ENCODE measurements at places on chromosomes 6 and 20. TPM values are rescaled to one million over a fixed set of nuclear protein-coding genes. Genes with fewer than 3 reads are reported as not detected.
A peak's percentile ranks its signal among the peaks of the same experiment; 100 is the strongest.

GRCh38 chr6:137191670-137192069 lies 18.2 kb upstream of the IL22RA2 start:
- no peak for DNase-seq

DNA sequence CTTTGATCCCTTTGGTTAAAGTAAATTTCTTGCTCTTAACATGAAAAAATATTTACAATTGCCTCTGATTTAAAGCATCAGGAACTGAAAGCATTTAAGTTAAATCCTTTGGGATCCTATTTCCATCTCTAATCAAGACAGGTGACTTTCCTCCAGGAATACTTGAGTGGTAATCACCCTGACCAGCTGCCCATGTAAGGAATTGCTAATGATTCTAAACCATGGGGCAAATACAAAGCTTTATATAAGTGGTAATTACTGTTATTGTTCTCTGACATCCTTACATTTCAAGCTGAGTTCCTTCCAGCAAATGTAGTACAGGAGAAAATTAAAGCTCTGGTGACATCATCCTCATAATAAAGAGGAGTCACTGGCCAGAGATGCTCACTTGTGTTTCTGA lies 100.6 kb downstream of the CRYBG1 start:
- no peak for DNase-seq

GRCh38 chr6:168606722-168607121 lies 165.7 kb downstream of the SMOC2 start:
- DNase-seq, result no peak

- no peak for DNase-seq
Measured at GRCh38 chr6:164612751-164613150, 696.7 kb downstream of the C6orf118 start.

DNA sequence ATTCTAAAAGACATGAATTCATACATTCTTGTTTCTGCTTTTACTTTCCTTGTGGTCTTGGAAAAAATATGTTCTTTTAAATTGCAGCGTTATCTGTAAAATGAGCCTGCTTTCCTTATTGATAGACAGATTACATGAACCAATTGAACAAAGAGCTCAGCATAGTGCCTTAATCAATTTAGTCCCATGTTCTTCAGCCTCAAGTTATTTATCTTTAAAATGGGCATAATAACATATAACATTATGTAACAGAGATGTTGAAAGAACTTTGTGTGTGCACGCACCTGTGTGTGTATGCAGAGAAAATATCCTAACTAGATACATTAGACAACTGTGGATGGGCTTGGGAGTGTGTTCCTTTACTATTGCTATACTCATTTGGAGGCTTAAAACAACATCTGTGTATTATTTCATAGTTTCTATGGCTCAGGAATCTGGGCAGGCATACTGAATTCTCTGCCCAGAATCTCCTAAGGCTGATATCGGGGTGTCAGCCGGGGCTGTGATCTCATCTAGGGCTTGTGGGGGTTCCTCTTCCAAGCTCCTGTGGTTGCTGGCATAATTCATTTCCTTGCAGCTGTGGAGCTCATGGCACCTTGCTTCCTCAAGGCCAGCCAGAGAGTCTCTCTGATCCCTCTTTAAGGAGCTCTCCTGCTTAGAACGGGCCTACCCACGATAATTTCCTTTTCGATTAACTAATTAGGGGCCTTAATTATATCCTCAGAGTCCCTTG lies 194.1 kb downstream of the ARID1B start:
- no peak for DNase-seq

GRCh38 chr6:14365393-14365792 lies 247.8 kb downstream of the CD83 start:
- no peak for DNase-seq

DNA sequence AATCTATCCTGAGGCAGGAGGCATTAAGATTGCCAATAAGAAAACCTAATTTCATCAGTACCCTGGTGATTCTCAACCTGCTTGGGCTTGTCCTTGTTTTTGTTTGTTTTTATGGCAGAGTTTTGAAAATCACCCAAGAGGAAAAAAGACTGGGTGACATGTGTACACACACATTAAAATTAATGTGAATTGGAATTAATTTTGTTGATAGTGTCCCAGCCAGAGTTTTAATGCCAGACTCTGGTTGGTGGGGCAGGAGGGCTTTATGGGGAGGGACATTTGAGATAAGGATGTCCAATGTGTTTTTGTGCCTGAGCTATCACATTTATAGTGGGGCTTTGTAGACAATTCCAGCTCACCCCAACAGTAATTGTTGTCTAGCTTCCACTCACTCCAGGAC lies 184.6 kb downstream of the ID4 start:
- DNase-seq, result no peak

DNA sequence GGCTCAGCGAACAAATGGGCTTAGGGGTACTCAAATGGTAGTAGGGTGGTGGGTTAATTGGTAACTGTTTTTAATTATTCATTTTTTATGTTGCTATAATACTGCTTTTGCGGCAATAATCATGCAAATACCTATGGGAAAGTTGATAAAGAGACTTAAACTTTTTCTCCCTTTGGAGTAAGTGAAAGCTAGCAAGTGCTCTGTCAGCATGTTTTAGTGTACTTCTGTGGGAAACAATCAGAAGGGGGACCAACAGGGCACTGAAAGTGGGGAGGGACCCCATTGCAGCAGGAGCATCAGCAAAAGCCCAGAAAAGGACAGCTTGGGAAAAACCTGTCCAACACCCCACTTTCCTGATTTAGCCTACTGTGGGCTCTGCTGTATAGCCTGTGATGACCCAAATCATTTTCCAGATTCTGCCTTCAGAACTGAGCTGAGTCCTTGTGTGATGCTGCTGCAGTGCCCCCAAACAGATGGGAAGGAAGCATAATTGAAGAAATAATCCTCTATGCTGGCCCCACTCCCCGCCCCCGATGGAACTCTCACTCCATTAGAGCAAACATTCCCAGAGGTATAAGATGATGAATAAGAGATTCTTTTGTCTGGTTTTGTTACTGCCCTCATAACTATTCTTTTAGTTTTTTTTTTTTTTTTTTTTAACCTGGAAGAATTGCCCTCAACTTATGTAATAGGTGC lies 322.8 kb downstream of the CD83 start:
- DNase-seq, result no peak

DNA sequence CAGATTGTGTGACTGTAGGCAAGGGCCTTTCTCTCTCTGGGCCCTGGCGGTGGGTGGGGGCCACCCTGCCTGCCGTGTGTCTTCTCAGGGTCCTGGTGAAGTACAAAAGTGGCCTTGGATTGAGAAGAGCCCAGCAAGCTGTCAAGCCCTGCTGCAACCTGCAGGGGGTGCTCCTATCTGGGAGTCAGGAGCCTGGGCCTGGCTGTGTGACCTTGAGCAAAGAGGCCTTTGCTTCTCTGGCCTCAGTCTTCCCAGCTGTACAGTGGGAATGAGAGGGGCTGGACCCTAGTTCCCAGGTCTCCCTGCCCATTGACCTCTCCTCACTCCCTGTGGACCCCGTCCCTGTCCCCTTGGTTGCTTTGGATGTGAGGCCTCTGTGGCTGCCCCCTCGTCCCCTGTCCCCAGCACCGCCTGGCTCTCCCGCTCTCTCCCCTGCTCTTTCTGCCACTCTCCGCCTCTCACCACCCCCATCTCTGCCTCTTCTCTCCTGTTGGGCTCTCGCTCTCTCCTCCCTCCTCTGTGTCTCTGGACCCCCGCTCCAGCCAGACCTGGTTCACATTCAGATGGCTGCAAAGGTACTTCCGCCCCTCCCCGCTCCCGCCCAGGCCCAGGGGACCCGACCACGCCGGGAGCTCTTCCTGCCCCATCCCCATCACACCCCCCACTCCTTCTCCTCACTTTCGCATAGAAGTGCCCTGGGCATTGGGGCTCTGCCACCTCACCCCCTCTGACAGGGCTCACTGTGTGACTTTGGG lies 46.7 kb downstream of the SRC start:
- DNase-seq, result peak; percentile 21

DNA sequence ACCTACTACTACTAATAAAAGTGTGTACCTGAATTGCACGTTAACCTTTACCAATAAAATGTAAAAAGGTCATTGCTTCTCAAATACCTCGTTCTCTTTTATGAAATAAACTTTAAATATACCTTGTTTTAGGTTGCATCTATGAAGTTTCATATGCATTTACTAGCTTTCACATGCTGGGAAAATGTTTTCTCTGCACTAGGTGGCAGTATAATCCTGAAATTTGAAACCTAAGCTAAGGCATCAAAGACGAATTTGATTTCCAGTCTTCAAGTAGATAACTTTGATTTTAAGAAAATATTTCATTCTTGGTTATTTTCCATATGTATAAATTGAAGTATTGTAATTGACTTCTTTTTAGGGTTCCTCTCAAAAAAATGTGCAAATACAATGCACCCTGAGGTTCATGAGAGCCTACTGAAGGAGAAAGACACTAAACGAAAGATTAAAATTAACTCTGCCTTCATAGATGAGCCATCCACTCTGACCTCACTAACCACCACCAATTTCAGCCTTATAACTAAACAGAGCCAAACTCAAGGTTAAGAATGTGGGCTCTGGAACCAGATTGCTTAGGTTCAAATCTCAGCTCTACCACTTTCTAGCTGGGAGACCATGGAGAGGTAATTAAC lies 7.3 kb upstream of the COL9A1 start:
- no peak for DNase-seq

DNA sequence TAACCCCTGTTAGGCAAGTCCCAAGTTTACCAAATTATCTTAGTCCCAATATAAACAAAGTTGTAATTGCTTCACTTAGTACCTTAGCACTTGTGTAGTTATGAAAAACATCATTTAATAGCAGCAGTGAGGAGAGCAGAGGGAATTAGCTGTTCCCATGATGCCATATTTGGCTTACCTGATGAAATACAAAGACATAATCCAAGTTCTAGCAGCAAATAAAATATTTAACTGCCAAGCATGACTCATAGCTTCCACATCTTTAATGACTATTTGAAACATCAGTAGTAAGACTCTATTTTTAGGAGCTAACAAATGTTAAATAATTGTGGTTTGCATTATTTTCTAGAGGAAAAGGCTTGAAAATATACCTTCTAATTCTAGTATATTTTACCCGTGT lies 94.0 kb upstream of the MCHR2 start:
- no peak for DNase-seq

GRCh38 chr20:38839563-38839962 lies 34.1 kb downstream of the PPP1R16B start:
- DNase-seq, result no peak

GRCh38 chr6:135830452-135830881 lies 21.0 kb upstream of the PDE7B start:
- no peak for DNase-seq

DNA sequence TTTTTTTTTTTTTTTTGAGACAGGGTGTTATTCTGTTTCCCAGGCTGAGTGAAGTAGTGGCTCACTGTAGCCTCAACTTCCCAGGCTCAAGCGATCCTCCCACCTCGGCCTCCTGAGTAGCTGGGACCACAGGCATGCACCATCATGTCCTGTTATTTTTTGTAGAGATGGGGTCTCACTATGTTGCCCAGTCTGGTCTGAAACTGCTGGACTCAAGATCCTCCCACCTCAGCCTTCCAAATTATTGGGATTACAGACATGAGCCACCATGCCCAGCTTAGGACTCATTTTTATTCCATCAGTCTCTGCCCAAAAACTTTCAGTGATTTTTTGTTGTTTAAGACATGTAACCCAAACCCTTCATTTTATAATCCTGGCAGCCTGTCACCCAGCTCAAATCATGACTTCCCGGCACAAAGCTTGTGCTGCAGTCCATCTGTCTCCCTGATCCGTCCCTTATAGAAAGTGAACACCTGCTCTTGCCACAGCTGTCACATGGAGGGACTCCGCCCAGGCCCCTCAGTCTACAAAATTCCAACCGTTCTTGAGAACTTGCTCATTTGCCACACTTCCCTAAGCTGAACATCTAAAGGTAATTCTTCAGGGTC lies 183.9 kb upstream of the JARID2 start:
- no peak for DNase-seq

- no peak for DNase-seq
Measured at GRCh38 chr6:36781669-36782068, 57.6 kb downstream of the CPNE5 start.

DNA sequence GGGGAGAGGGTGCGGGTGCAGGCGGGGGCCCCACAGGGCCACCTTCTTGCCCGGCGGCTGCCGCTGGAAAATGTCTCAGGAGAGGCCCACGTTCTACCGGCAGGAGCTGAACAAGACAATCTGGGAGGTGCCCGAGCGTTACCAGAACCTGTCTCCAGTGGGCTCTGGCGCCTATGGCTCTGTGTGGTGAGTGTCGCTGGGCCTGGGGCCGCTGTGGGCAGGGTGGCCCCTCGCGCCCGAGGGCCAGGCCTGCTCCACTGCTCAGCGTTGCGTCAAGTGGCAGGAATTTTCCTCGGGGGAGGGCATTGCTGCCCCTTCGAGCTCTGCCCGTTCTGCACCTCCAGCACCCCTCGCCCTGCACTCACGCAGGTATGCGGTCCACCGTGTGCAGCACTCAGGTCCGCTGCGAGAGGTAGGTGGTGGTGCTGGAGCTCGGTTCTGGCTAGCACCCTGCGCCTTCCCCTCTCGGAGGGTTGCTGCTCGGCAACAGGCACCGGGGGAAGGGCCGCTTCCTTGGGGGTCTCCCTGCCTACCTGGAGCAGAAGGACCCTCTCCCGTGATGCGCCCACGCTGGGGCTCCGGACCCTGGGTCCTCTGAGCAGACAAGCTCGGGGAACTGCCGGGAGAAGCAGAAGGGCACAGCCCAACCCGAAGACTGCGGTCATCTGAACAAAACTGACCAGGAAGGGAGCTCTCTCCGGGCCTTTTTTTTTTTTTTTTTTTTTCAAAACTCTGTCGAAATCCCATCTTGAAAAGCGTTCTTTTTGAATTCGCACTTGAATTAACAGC lies 674 bp downstream of the MAPK14 start:
- peak; percentile 45 for DNase-seq

- no peak for DNase-seq
Measured at GRCh38 chr6:36671687-36672375, 6.7 kb upstream of the CDKN1A start.

- no peak for DNase-seq
Measured at GRCh38 chr6:111854683-111855082, 18.6 kb downstream of the FYN start.

DNA sequence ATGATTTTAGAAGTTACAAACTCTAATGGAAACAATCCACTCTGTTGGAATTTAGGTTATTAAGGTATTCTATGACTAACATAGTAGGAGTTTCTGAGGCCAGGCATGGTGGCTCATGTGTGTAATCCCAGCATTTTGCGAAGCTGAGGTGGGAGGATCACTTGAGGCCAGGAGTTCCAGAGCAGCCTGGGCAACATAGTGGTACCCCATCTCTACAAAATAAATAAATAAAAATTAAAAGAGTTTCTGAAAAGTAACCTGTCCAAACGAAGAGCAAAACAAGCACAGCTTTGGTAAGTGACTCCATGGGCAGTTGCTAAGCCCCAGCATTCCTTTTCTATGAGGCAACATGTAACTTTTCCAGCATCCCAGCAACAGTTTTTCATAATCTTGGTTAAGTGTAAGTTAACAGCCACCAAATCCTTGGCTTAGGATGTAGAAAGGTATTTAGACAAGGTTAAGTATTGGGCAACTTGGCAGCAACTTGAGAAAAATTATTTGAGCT lies 86.3 kb downstream of the SOX4 start:
- DNase-seq, result no peak

TMEM217 gene
- total RNA-seq, result 1.9 TPM

FAM162B gene
- total RNA-seq, result 2.0 TPM

SNX9 gene
- 37.7 TPM for total RNA-seq

PPP1R3G gene
- total RNA-seq, result 10.7 TPM

SAMD10 gene
- total RNA-seq, result 2.7 TPM

All from left cardiac atrium (tissue), 4 donors.